ENCODE measurements at places on chromosomes 13 and 19.
A peak's percentile ranks its signal among the peaks of the same experiment; 100 is the strongest.

GRCh38 chr13:113650731-113651148 is 7.3 kb downstream of the ATP4B start:
- DNase-seq: no peak

- DNase-seq: no peak
Observed at GRCh38 chr13:89828506-89828905, 1519.0 kb upstream of the MIR17HG start.

DNA sequence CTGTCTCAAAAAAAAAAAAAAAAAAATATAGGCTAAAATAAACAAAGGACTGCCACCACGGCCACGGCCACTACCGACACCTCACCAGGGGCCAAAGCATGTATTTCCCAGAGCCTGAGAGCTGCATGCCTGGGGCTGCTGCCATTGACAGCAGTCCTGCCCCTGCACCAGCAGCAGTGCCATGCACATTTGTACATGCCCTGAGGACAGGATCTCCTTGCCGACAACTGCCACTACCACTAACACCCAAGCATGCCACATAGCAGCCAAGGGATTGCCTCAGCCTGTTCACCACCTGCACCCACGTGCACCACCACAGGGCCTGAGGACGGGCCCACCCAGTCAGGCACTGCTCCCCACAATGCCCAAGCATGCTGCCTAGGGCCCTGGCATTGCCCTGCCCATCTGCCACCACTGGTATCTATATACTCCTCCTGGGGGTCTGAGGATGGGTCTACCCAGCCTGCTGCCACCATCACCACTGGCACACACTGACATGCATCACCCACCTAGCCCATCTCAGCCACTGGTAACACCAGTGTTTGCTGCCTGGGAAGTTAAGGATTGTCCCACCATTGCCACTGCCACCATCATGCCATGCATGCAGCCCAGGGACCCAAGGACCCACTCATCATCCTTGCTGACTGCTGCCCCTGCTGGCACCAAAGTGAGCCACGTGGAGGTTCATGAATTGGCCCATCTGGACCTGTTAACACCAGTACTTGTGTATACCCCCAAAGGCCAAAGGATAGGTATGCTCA is 10.6 kb upstream of the NUP62 start:
- no peak for DNase-seq

DNA sequence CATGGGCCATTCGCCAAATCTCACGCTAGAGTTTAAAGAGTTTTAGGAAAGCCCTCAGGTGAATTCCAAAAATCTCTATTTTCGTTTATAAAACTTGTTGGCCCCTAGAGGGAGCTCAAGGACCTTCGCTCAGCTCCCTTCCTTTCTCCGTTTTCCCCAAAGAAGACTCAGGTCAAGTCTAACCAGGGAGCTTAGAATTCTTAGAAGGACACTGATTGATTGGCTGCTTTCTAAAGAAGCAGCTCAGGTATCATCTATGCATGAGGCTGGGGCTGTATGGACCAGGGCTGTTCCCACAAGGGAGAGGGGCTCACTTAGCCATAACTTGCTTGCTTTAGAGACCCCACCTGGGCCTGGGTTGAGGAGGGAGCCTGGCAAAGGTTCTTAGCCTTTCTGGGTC is 20.5 kb downstream of the DZIP1 start:
- DNase-seq: no peak

DNA sequence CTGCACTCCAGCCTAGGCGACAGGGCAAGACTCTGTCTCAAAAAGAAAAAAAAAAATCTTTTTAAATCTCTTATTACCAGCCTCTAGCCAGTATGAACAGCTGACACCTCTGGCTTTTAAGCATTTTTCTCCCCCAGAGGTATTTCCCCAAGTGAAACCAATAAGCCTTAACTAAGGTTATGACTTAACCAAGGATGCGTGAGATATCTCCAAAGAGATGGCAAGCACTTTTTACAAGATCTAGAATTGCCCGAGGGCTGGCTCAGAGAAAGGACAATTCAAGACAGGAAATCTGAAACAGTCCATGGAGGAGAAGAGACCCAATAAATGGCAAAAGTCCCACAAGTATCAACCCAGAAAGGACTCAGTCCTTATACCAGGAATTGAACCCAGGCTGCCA is 362.1 kb downstream of the FOXO1 start:
- DNase-seq: no peak

GRCh38 chr13:97241761-97242160 is 19.6 kb downstream of the MBNL2 start:
- no peak for DNase-seq

DNA sequence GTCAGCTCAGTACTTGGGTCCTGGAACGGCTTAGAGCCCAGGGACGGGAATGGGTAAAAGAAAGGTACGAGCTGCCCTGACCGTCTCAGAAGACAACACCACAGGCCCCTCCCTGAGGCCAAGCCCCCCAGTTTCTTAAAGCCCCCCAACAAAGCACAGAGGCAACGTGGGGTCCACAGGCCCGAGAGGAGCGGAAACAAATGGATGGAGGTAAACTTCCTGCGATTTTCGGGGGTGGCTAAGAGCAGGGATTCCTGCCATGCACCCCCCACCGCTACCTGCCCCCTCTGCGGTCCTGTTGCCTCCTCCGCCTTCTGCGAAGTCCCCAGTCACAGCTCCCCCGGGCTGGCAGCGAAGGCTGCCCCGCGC is 48.2 kb downstream of the PTPRS start:
- no peak for DNase-seq

GRCh38 chr19:30214651-30215051 is 157.5 kb upstream of the ZNF536 start:
- no peak for DNase-seq

DNA sequence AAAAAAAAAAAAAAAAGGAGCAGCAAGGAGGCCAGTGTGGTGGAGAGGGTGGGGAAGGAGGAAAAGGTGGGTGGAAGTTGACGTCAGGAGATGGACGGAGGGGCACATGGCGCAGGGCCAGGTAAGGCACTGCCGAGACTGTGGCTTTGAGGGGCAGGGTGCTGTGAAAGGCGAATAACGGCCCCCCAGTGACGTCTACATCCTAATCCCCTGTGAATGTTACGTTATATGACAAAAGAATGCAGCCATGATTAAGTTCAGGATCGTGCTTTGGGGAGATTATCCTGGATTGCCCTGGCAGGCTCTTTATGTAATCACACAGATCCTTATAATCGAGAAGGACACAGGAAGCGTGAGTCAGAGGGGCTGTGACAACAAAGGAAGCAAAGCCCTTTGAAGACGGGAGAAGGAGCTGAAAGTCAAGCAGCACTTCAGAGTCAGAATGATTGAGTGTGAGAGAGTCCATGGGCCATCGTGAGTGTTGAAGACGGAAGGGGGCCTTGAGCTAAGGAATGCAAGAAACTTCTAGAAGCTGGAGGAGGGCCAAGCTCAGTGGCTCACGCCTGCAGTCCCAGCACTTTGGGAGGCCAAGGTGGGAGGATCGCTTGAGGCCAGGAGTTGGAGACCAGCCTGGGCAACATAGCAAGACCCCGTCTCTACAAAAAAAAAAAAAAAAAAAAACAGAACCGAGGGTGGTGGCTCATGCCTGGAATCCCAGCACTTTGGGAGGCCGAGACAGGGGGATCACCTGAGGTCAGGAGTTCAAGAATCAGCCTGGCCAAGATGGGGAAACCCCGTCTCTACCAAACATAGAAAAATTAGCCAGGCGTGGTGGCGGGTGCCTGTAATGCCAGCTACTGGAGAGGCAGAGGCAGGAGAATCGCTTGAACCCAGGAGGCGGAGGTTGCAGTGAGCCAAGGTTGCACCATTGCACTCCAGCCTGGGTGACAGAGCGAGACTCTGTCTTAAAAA is 13.8 kb upstream of the CEACAM16 start:
- DNase-seq: no peak

DNA sequence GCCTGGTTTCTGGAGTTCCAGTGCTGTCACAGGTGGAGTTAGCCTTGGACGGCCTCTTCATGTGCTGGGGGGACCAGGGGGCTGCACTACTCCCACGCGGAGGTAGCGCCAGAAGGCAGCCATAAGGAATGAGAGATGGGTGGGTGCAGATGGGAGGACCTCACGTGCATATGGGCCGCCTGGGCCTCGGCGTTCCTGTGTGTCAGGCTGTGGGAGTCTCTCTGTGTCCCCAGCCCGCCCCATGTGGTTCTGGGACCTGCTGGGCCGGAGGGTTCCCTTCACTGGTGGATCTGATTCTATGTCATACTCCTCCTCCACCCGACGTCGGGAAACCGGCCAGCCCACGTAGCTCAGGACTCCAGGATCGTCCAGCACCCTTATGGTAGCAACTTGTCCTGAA is 149.0 kb upstream of the SOX1 start:
- DNase-seq: no peak

- no peak for DNase-seq
Observed at GRCh38 chr13:109869312-109870237, 83.2 kb upstream of the IRS2 start.

GRCh38 chr19:50649433-50650391 is at the start of gene C19orf81:
Gene C19orf81, plus strand, starts transcription at chr19:50649445. Its CDS starts 0 bp downstream, at chr19:50649445.
- no peak for DNase-seq

DNA sequence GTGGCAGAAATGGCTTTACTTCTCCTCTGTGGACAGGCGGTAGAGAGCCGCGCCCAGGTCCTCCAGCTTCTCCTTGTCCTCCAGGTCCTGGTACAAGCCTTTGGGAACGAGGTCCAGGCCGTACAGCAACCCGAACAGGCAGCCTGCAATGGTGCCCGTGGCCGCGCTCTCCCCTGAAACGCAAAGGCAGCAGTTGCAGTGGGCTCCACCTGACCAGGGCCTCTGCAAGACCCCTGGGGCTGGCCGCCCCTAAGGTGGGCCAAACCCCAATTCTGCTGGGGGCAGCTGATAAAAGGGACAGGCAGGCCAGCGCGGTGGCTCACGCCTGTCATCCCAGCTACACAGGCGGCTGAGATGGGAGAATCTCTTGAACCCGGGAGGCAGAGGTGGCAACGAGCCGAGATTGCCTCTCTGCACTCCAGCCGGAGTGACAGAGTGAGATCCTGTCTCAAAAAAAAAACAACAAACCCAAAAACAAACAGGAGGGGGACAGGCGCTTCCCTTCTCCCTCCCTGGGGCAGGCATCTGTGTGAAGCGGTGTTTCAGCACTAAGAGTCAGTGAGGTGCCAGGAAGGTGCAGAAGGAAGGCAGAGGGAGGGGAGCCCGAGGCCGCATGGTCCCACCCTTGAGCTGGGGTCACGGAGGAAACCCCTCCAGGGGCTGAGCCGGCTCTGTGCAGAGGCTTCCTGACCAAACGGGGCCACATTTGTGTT is 30.3 kb downstream of the ADPRHL1 start:
- no peak for DNase-seq

- DNase-seq: no peak
Observed at GRCh38 chr13:114285166-114285808, 3.9 kb downstream of the UPF3A start.

- no peak for DNase-seq
Observed at GRCh38 chr19:33376423-33376822, 2.9 kb downstream of the CEBPG start.

- DNase-seq: no peak
Observed at GRCh38 chr13:111129465-111130115, 14.5 kb downstream of the ARHGEF7 start.

DNA sequence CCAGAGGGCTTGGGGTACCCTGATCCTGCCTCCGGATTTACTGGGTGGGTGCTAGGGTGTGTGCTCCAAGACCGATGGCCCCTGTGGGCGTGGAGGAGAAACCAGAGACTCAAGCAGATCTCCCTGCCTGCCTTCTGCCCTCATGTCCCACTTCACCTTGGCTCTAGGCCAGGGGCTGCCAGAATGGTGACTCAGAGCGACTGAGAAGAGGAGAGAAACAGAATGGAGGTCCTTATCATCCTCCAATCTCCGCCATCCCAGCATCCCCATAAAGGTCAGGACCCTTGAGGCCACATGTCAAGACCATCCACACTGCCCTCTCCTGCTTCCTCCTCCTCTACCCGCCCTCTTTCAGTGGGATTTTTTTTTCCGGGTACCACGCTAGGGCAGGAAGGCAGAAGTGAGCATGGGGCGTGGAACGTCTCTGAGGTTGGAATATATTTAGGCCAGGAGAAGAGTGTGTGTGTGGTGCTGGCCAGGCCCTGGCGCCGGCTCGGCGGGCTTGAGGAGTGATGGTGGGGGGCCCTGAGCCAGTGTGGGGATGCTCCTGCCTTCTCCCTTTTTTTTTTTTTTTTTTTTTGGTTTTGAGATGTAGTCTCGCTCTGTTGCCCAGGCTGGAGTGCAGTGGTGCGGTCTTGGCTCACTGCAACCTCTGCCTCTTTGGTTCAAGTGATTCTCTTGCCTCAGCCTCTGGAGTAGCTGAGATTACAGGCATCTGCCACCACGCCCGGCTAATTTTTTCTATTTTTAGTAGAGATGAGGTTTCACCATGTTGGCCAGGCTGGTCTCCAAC is 22.3 kb downstream of the IER2 start:
- DNase-seq: peak; percentile 64

- no peak for DNase-seq
Observed at GRCh38 chr13:74476365-74476764, 342.2 kb upstream of the KLF12 start.

GRCh38 chr19:13363245-13363644 is 143.0 kb downstream of the CACNA1A start:
- no peak for DNase-seq

GRCh38 chr19:12757544-12758274 is 6.1 kb downstream of the BEST2 start:
- peak; percentile 31 for DNase-seq

DNA sequence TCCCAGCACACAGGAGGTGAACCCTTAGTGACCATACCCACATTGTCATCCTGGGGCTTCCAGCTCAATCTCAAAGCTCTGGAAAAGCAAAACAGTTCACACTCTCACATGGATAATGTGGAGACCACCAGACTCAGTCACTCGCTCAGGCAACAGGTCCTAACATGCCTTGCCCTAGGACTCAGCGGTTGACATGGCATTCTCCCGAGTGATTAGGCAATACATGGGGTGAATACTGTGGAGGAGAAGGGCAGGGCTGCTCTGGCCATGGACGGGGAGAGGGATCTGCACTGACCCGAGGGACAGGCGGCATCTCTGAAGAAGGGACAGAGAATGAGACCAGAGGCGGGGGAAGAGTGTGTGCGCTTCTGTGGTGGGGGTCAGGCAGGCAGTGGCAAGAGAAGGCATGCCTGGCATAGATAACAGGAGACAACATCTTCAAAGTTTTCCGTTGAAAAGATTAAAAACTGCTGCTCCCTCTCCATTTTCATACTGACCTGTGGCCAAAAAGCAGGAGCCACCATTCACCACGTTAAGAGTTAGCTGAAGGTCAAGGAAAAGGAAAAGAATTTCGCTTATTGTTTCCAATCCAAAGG is 44.5 kb upstream of the EPHX3 start:
- DNase-seq: no peak
